ENCODE measurements at places on chromosomes 6 and 20.

GRCh38 chr20:50276119-50277063 is 85.8 kb downstream of the CEBPB start:
- DNase-seq, result no peak

DNA sequence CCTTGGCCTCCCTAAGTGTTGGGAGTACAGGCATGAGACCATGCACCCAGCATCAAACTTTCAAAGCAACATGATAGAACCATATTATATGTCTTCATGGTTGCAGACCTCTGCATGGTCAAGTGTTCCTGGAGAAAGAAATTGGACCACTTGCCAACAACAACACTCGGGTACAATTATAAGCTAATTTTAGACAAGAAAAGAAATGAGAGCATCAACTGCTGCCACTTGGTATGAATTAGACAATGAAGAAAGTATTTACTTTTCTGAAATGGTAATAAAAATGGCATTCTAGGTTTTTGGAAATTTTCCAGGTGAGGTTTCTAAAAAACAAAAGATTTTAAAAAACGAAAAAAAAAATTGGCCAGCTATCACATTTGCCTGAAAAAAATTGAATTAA is 7.7 kb upstream of the PM20D2 start:
- DNase-seq, result no peak

DNA sequence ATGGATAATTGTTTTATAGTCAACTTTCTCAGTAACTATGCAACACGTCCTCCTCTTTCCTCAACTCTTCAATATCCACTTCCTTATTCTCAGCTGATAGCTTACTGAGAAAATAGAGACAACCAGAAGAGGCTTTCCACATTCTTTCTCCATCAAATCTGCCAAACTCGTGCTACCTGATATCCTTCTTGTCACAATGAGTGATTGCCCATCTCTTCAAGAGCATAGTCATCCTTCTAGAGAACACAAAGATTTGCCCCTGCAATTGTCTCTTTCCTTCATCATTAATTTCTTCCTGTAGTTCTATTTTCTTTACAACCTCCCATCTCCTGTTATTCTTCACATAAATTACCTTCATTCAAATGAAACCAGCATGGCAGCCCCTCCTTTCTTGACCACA is 75.9 kb upstream of the RGS17 start:
- no peak for DNase-seq

- no peak for DNase-seq
These were observed 168.9 kb upstream of the CENPW start for GRCh38 chr6:126170978-126171382.

DNA sequence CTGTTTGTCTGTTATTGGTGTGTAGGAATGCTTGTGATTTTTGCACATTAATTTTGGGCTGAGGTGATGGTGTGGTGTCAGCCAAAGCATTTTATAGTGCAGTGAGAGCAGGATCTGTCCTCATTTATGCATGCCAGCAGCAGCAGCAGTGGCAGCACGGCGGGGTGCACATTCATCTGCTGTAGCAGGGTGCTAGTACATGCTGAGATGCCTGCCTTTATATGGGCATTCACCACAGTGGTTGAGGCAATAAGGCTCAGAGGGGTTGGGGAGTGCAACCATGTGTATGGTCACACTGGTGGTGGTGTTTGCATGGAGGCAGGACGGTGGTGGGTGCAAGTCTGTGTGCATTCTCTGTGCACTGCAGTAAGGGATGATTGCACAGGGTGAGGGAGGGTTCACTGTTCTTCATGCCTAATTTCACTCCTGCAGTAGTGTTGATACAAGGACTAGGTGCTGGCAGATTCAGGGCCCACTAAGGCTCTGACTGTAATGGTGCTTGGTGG is 129.3 kb upstream of the SYNCRIP start:
- DNase-seq, result no peak

- no peak for DNase-seq
These were observed 13.9 kb downstream of the FOXO3 start for GRCh38 chr6:108574457-108575141.

- no peak for DNase-seq
These were observed 2.7 kb downstream of the OSTM1 start for GRCh38 chr6:108071736-108072276.

DNA sequence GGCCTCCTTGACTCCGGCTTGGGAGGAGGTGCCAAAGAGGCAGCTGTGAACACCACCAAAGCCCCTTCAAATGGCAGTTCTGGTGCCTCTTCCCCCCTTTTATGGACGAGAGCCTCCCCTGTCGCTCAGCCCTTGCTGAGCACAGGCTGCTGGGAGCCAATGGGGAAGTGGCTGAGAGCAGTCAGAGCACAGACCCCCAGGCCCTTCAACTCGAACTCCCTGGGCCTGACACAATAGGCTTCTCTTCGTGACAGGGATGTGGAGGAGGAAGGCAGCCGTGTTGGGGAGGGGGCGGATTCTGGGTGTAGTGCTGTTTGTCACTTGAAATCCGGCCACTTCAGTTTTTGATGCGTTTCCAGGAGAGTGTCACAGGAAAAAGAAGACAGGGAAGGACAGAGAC is at the start of gene PDYN:
TSS of gene PDYN (minus strand) at position 73 of the 400 bp plus-strand sequence. CDS start 10,974 bp downstream, outside the sequence.
- no peak for DNase-seq

DNA sequence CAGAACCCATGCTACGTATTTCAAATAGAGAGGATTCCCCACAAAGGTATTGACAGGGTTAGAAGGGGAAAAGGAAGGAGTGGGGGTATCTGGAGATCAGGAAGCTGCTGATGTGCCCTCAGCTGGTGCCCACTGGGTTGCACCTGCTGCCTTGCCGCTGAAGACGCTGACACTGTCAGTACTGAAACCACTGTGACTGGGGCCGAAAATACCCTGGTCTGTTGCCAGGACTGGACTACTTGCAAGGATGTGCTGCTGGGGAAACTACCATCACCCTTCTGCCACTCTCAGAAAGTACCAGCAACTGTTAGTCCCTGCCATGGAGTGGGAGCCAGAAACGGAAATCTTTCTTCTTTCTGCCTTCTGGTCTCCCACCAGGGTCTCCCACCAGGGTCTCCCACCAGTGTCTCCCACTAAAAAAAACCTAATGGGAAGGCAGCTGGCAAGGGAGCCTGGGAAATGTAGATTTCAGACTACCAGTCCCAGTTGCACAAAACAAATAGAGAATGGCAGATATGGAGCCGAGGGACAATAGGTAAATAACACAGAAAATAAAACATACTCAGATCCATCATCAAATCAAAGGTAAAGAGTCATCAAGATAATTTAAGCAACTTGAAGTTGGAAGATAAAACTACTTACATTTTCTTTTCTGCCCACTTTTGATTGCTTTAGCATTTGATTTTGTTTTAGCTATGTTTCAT is 204.8 kb downstream of the TPBG start:
- DNase-seq, result no peak

DNA sequence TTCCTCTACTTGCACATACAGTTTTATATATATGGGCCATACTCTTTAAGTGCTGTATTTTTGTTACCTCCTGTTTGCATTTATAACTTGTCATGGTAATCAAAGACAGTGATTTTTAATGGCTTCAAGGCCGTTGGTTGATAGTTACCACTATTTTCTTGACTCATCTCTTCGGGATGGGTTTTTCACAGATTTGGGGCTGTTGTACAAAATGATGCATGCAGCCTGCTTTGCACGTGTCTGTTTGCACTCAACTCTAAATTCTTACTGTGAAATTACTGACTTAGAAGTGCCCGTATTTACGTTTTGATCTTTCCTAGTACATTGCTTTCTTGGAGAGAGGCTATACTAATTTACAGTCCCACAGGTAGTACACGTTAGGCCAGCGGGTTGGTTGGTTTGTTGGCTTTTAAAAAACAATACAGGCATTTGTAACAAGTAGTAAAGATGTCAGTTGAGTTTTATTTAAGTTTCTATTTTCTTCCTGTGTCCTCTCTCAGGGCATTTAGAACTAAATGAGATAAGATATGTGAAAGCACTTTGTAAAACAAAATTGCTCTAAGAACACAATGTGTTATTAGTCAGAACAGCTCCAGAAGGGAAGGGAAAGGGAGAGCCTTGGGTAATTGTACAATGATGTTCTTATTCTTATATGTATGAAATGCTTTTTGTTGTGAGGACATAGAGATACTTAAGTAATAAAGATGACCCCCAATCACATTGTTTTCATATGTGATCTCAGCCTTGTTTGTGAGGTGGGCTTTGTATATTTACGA is 11.7 kb downstream of the JARID2 start:
- no peak for DNase-seq

- DNase-seq, result no peak
These were observed 129.7 kb upstream of the FAM184A start for GRCh38 chr6:119207971-119208725.

- DNase-seq, result no peak
These were observed 68.4 kb downstream of the RREB1 start for GRCh38 chr6:7176208-7176607.

GRCh38 chr20:58577871-58578598 is 62.8 kb upstream of the APCDD1L start:
- no peak for DNase-seq

GRCh38 chr6:91299544-91300491 is 712.9 kb upstream of the MAP3K7 start:
- peak; percentile 62 for DNase-seq

GRCh38 chr6:154703124-154703523 is 30.1 kb upstream of the SCAF8 start:
- no peak for DNase-seq

GRCh38 chr6:2547355-2547754 is 203.4 kb downstream of the MYLK4 start:
- no peak for DNase-seq

- no peak for DNase-seq
These were observed 7.6 kb downstream of the MYCT1 start for GRCh38 chr6:152705327-152705726.

DNA sequence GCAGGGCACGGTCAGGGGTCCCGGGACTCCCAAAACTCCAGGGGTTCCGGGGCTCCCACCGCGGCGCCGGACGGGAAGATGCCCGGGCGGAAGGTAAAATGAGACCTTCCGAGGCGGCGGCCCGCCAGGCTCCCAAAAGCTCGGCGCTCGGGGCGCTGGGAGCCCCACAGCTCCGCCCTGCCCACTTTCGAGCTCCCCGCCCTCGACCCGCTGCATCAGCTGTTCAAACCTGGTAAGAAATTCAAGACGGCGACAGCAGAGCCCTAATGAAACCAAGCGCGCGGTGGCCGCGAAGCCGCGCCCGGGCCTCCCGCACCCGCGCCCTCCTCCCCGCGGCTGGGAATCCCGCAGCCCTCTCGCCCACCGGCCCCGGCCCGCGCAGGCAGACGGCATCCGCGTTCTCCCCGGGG is 369 bp downstream of the SLC4A11 start:
- no peak for DNase-seq

DNA sequence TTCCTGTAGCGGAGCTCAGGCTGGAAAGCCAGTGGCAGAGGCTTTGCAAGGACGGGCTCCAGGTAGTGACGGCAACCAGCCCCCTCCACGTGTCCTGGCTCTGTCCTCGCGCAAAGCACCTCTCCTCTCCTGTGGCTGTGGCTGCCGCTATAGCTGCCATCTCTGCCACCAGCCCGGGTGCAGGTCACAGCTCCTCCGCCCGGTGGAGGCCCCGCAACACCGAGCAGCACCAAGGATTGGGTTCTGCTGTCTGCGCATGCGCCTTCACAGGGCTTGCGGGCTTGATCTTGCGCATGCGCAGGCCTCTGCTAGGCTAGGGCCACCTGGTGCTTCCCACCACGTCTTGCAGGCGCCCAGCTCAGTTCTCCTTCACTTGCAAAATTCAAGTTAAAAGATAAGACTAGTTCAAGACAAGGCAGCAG is 625.4 kb downstream of the QKI start:
- no peak for DNase-seq

GRCh38 chr20:53101992-53102760 is 130.0 kb downstream of the TSHZ2 start:
- no peak for DNase-seq

GRCh38 chr20:38842558-38842981 is 37.1 kb downstream of the PPP1R16B start:
- DNase-seq, result no peak

- no peak for DNase-seq
These were observed 86.2 kb upstream of the VSTM2L start for GRCh38 chr20:37816726-37817125.

DNA sequence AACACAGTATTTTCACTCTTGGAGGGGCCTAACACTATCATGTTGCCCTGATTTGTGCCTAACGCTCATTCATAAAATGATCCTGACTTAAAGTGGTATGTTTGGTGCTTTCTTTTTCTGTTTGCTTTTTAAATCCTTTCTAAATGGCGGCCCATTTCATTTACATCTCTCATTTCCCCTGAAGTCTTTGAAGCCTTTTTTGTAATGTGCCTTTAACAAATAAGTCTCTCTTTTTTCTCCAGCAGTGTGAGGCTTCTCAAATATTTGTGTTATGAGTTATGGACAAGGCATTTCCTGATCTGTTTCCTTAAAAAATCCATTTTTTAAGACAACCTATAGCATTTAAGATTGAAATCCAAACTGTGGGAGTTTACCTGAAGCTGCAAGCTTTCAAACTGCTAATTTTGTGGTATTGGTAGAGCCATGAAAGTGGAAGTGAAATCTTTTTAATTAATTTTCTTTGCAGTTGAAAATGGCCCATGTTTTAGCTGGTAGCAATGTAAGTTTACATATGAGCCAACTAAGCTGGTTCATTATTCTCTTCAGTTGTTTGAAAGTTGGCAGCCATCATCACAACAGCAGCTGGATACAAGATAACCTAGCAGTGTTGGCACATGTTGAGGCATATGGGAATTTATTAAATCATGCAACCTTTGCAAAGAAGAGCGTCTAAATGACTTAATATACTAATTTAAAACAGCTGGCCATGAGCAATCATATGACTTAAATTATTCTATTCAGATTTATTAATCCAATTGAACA is 469.7 kb downstream of the CDKAL1 start:
- DNase-seq, result no peak

DNA sequence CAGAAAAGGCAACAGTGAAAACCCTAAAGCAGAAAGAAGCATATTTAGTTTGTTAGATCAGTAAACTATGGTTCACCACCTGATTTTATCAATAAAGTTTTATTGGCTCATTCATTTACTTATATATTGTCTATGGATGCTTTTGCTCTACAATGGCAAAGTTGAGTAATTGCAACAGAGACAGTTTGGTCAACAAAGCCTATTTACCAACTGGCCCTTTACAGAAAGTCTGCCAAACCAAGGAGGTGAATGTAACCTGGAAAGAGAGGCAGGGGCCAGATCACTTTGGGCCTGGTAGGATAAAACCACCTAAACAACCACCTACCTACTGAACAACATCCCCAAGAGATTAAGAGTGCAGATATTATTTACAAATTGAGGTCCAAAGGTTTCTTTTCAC is 19.4 kb downstream of the SAYSD1 start:
- no peak for DNase-seq

DNA sequence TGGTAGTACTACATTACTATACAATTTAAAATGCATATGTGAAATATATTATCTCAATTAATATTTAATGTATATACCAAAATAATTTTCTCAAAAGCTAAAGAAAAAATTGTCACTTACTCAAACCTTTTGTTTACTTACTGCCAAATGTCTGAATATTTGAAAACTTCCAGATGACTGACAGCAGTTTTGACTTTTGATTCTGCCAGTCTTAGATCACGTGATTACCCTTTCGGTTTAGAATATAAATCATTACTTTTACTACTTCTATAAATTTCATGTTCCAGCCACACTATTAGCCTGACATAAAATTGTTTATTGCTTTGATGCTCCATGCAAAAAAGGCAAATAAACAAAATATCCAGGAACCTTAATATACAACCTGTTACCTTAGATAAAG is 680.7 kb upstream of the ID4 start:
- DNase-seq, result no peak

GRCh38 chr20:855466-856360 is 22.2 kb downstream of the FAM110A start:
- no peak for DNase-seq

GRCh38 chr6:27667657-27668441 is 194.9 kb upstream of the ZNF184 start:
- DNase-seq, result no peak

GRCh38 chr6:116925088-116925794 is 48.2 kb downstream of the RFX6 start:
- no peak for DNase-seq

All from epithelial cell of proximal tubule (primary cell).